Activated naive CD4-positive, alpha-beta T cell (primary cell): ENCODE measurements at places on chromosomes 3 and 15.

GRCh38 chr3:106302451-106303221, 433.8 kb upstream of the CBLB start:
- DNase-seq, result no peak

DNA sequence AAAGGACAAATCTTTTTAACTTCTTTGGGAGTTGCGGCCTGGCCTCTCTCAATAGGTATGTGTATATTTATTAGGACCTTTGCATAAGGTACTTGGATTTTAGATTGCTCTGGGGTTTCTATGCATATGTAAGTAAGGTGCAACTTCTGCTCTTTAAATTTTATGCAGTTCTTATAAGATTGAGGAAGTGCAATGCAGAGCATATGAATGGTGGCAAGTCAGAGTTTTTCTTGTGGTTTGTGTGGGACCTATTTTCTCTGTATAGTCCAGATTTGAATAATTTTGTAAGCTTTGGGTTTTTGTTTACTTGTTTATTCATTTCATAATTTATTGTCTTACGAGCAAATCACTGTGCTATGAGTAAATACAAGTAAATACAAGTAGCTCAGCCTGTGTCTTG, 101.5 kb downstream of the ATG7 start:
- no peak for DNase-seq

GRCh38 chr15:35182841-35183479, 97.9 kb upstream of the NANOGP8 start:
- DNase-seq, result no peak

DNA sequence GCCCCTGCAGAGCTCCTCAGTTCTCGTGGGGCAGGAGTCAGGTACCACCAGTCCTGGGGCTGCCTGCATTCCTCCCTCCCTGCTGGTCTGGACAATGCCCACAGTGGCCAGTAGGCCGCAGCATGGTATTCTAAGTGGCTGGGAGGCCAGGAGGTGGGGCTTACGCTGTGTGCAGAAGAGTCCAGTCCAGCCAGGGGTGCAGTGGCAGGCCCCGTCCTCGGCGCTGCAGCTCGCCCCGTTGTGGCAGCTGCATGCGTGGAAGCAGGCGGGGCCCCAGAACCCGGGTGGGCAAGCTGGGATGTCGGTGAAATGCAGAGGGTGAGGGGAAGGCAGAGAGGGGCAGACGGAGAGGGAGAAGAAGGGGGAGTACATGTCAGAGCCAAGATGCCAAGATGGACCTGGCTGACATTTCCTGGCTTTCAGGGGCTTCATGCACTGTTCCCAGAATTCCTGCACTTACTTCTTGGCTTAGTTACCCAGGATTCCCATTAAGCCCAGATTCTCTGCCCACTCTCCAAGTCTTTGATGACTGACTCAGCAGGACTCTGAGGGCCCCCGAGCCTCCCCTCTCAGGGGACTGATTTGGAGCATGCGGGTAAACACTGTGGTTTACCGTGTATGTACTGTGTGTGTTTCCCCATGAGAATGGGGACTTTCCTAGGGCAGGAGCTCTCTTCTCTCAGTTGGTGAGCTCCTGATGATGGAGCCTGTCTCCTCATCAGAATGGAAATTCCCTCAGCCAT, 47.5 kb downstream of the RAB11A start:
- no peak for DNase-seq

GRCh38 chr3:36842275-36842674, 77.9 kb upstream of the DCLK3 start:
- no peak for DNase-seq
